Kidney capillary endothelial cell (primary cell): ENCODE measurements at places on chromosomes 3 and 15.

DNA sequence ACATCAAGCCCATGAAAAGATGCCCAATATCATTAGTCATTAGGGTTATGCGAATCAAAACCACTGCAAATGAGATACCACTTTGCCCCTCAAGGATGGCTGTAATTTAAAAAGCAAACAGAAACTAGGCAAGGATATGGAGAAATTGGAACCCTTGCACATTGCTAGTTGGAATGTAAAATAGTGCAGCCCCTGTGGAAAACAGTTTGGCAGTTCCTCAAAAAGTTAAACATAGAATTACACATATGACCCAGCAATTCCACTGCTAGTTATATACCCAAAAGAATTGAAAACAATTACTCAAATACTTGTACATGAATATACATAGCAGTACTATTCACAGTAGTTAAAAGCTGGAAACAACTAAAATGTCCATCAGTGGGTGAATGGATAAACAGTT, 186.8 kb upstream of the CGNL1 start:
- no peak for DNase-seq

DNA sequence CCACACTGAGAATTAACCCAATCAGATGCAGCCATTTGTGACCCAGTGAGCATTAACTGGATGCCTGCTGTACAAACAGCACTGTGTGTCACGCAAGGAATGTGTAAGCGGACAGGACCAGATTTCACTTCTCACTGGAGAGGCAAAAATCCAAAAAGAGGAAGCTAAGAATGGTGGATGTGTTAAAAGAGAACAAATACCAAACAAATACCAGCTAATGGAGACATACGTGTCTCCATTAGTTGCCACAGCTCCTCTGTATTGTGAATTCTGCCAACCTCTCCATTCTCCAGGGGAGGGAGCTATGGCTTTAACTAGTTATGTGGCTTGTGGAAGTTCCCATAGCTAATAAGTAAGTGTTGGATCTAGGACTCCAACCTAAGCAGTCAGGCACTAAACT, 2.6 kb downstream of the LTF start:
- no peak for DNase-seq

DNA sequence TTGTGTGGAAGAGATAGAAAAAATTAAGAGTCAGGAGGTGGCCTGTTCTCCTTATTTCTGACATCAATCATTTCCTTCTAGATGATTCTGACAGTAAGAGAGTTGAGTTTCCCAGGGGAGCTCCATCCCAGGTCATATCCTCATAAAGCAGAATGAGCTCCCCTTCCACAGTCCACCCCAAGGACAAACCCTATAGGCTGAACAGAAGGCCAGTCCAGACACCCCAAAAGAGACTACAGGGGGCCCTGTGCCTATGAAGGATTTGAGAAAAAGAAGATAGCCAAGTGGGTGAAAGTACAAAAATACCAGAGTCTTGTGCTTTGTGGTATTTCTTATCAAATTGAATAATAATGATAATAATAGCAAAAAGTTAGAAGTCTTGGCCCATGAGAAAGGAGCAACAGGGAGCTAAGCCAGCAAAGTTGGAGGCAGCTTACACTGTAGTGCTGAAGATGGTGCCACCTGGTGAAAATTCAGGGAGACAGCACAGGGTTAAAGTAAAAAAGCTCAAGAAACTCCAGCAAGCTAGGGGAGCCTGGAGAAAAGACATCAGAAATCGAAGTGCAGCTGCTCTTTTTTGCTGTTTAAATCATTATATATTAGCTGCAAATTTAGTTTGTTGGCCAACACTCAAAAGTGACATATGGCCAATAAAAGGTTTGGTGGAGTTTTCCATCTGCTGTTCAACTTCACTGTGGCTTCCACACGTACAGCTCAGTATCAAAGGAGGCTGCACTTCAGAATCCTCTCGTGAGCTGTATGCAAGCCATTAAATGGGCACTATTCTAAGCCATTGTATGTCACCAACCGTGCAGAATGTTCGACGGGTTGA, 35.8 kb upstream of the SLC24A5 start:
- DNase-seq, result peak; percentile 16

- DNase-seq, result no peak
Measured at GRCh38 chr3:171279972-171280371, 180.2 kb downstream of the TNIK start.

- DNase-seq, result no peak
Measured at GRCh38 chr3:46138581-46138980, 69.5 kb downstream of the CCR1 start.

DNA sequence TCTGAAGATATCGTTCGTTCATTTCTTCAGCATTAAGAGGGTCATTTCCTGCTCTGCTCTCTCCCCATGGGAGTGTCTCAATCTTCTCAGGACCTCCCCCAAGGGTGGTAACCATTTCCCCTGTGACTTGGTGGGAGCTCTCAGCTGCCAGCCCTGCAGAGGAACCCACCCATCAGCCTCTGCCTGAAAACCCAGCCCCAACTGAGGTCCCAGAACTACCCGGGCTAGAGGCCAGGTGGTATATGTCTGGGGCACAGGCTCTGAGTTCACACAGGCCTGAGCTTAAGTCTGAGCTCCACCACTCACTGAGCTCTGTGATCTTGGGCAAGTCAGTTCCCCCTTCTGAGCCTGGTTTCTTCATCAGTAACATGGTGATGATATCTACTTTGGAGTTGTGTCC, 10.0 kb upstream of the ATP2B2 start:
- no peak for DNase-seq

DNA sequence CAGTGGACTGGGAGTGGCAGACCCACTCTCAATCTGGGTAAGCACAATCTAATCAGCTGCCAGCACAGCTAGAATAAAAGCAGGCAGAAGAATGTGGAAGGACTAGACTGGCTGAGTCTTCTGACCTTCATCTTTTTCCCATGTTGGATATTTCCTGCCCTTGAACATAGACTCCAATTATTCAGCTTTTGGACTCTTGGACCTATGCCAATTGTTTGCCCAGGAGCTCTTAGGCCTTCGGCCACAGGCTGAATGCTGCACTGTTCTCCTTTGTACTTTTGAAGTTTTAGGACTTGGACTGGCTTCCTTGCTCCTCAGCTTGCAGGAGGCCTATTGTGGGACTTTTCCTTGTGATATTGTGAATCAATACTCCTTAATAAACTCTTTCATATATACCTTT, 477.7 kb upstream of the ZNF385D start:
- no peak for DNase-seq

GRCh38 chr15:101192081-101192480, 59.8 kb downstream of the CHSY1 start:
- no peak for DNase-seq

GRCh38 chr15:75727851-75728715, 15.4 kb upstream of the CSPG4 start:
- no peak for DNase-seq

DNA sequence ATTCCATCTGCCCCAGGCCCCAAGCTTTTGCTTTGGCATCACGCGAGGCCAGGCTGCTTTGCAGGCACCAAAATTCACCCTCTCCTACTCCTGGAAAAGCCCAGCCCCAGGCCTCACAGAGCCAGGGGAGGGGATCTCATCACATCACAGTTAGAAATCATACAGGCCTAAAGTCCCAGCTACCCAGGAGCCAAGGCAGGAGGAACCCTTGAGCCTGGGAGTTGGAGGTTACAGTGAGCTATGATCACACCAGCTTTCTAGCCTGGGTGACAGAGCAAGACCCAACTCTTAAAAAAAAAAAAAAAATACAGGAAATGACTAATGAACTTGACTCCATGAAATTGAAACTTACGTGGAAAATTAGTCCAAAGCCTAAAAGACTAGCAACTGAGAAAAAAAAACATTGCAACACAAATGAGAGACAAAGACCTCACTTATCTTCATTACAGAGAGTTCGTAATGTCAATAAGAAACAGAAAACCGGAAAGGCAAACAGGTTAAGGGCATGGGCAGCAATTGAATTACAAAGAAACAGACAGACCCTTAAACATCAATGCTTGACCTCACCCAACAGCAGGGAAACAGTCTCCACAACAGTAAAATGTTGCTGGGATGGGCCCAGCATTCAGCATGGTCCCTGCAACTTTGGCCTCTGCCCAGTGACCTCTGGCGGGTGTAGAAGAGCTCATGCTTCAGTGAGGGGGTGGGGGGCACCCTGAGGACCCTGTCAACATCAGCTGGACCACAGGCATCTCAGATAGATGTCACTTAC, 151.5 kb downstream of the LRRK1 start:
- DNase-seq, result peak; percentile 66
